NCI-H1930 (cell line): ENCODE measurements at places on chromosomes 3 and 15.

DNA sequence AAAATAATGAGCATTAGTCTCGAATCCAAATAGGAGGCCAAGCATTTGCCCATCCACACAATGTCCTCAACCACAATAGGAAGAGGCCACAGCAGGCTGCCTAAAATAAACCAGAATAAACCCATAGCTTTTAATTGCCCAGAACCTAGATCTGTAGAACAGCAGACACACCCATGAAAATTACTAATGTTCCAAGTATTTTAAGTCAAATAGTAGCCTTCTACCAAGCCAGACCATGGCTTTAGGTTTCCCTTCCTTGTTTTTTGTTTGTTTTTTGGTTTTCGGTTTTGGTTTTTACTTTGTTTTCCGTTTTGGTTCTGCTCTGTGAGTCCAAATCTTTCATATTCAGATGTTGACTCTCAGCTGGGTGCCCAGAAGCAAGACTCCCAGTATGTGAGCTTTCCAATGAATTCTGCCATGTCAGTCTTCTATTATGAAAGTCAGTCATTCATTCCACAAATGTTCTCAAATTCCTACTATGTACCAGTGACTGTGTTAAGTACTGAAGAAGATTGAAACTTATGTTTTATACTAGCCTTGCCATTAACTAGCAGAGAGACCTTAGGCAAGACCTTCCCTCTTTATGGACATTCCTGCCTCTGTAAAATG lies 57.8 kb upstream of the BOC start:
- DNase-seq: no peak

- no peak for DNase-seq
Observed at GRCh38 chr15:69926006-69926405, 171.7 kb downstream of the TLE3 start.

DNA sequence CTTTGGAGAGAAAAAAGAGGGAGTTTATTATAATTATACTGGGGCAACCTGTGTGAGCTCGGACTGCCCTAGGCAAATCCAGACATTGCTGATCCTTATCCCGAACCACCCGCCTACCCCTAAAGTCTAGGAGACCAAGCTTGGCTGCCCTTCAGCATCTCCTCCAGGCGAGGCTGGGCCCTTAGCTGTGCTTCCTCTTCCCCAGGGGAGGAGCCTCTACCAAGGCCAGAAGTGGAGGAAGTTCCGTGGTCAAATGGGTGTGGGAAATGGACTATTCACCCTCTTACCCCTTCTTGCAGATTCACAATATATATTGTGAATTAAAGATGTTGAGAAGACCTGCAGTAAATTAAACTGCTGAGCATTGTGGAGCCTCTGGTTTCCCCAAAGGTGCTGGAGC lies 158.3 kb upstream of the HES1 start:
- DNase-seq: no peak

- DNase-seq: no peak
Observed at GRCh38 chr3:178263236-178263916, 272.9 kb upstream of the KCNMB2 start.

DNA sequence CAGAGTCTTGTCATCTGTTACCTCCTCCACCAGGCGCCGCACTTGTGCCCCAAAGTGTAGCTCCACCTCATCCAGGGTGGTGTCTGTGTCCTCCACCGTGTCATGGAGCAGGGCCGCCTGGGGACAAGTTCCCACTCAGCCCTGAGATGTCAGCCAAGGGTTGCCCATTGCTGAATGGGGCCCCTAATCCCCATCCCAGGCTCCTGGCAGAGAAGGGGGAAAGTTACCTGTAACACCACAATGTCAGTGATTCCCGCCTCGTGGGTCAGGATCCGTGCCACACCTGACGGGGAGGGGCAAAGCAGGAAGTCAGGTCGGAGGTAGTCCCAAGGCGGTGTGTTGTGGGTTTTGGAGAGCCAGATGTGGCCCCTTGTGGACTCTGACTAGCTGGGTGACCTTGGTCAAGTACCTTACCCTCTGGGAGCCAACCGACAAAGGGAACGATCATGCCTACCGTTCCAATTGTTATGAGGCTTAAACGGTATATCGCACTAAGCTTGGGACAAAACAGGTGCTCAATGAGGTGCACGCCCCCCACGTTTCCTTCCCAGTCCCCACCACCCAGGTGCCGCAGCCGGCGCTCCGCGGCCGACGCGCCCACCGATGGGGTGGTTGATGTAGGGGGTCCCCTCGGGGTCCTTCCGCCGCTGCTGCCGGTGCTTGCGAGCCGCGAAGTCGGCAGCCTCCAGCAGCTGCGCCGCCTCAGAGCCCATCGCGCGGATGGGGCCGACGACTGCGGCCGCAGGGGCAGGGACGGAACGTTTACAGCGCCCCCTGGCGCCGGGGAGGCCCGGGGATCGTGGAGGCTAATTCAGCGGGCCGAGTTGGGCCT lies at the start of gene HDDC3:
TSS of gene HDDC3 (minus strand) at position 722 of the 832 bp plus-strand sequence. CDS start at position 713, 9 bp downstream.
- DNase-seq: peak; percentile 68

GRCh38 chr3:46699676-46700523 lies 1.3 kb upstream of the TMIE start:
- no peak for DNase-seq

DNA sequence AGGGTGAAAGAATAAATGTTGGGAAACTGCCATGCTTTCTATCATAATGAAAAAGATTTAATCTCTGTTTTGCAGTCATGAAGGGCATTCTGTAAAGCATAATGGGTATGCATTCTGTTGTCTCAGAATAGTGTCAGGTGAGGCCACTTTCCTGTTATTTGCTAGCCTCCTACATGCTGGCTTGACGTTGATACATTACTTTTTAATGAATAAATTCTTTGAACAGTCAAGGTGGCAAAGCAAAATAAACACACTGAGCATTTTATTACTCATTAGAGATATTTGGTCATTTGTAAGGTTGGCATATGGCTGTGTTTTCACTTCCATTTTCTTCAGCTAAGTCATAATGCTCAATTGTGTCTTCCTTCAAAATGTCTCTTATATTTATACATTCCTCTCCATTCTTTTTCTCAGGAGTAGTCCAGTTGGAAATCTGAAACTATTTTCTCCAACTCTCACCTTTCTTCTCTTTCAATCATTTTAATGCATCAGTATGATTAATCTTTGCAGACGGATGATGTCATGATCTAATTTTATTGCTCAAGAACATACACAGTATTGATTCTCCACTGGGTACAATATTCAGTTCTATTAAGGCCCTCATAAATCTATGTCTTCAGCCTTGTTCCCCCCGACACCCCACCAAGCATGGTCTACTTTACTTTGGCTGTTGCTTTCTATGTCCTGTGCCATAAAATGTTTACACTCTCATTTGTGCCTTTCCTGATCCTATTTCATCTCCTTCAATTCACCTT lies 290.7 kb downstream of the GBE1 start:
- no peak for DNase-seq

GRCh38 chr15:80561500-80561899 lies 133.6 kb upstream of the ABHD17C start:
- DNase-seq: no peak

DNA sequence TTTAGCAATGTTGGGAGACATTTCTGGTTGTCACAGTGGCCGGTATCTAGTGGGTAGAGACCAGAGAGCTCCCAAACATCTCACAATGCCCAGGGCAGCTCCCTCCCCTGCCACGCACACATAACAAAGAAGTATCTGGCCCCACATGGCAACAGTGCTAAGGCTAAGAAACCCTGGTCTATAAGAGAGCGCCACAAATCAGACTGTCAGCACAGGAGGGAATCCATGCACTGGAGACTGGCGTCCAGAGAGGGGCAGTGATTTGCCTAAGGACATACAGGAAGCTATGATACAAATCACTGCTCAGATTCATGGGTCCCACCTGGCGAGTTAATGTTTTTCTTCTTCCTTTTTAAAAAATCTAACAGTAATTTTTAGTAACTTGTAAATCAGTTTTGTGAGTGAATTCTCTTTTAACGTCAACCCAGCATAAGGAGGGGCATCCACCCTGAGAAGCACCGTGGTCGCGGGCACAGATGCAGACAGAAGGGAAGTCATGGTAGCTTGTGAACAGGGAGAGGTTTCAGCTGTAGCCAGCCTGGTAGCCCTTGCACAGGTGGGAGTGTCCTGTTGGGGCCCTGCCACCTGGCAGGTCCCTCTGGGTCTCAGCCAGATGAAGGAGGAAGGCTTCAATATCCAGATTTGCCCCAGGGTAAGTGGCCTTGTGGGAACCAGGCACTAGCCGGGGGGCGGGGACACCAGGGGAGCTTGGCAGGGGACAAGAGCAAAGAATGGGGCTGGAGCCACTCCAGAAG lies 8.7 kb downstream of the ISG20 start:
- no peak for DNase-seq

DNA sequence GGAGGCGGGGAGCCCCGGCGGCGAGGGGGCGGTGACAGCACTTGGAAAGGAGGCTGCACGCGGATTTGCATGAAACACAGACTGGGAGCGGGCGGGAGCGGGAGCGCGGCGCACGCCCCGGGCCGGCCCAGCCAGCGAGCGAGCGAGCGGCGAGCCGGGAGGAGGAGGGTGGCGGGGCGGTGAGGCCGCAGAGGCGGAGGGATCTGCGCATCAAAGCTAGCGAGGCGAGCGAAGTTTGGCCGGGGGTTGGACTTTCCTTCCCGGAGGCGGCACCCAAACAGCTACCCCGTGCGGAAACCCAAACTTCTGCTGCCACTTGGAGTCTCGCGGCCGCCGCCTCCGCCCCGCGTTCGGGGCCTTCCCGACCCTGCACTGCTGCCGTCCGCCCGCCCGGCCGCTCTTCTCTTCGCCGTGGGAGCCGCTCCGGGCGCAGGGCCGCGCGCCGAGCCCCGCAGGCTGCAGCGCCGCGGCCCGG lies at the start of gene SMAD3:
TSS of gene SMAD3 (plus strand) at position 72 of the 475 bp plus-strand sequence. CDS start 553 bp downstream, outside the sequence.
- DNase-seq: no peak

- no peak for DNase-seq
Observed at GRCh38 chr15:53984221-53984620, 6.0 kb downstream of the UNC13C start.

DNA sequence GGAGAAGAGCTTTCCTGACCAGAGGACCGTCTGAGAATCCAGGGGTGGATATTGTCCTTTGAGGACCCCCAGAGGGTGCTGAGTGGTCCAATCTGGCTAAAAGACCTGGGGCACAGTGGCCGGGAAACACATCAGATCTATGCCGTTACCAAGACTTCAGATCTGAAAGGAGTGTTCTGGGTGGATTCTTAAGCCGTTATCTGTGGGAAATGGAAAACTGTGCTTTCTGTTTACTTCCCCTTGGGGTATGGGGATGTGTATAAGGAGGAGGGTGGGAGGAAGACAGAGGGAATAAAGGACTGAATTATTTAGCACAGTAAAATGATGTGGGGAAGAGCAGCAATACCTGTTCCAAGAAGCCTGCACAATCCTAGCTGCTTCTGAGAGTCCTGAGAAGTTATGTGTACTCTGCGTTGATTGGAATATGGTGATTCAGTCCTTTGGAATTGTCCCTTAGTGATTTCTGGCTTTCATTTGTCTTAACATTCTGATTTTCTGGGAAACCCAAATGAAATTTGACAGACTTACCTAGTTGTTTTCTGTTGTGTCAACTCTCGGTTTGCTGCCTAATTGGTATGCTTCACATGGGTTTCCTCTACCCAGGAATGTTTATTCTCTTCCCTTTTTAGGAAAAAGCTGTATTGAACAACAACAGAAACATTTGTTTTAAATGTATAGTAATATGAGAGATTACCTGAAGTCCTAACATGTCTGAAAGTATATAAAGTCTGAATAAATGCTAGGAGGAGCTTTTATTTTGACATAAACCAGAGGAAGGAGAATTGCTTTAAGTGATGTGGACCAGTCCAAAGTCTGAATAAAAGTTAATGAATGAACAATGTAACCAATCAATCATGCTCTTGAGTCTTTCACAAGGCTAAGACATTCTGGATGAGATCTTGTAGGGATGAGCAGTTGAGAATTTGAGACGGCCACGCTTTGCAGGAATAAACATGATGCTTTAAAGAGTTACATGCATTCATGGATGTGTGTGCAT lies 427.1 kb upstream of the C2CD4B start:
- DNase-seq: no peak

DNA sequence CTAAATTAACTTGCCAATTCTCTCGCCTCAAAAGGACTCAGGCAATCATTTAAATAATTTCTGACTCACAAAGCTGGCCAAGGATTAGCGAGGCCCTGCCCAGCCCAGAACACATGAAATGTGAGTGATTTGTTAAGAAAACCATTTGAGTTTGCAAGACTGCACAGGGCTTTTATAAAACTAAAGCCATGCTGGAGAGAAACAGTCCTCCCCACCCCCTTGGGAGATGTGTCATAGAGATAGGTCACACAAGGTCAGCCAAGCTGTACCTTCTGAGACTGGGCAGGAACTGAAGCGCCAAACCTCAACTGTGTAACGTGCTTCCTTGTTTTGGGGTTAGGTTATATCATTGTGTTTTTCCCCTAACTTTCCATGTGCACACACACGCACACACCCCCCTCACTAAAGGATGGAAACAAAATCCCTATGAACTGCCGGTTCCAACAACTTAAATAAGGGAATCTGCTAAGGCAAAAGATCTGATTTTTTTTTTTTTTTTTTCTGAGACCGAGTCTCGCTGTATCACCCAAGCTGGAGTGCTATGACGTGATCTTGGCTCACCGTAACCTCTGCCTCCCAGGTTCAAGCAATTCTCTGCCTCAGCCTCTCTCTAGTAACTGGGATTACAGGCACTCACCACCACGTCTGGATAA lies 8.1 kb downstream of the SPATA12 start:
- DNase-seq: no peak

- DNase-seq: no peak
Observed at GRCh38 chr15:28953573-28954195, 67.9 kb downstream of the APBA2 start.

GRCh38 chr3:98556164-98557130 lies 24.7 kb downstream of the GPR15 start:
- DNase-seq: no peak

- no peak for DNase-seq
Observed at GRCh38 chr15:70748281-70748747, 15.0 kb downstream of the UACA start.

DNA sequence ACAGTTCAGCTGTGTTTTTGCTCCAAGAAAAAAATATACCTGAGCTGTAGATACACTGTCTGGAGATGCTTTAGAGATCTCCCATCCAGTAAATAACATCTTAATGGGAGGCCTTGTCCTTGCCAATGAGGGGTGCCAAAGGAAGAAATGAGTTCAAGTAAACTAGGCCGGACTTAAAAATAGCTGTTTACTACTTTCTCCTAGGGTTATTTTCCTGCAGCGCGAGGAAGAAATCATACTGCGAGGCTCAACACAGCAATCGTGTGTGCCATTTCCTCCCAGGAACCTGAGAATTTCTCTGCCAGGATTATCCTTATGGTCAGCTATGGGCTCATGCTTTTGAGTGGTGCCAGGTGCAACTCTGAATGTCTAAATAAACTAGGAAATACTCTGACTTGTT lies 71.9 kb downstream of the CMTM8 start:
- no peak for DNase-seq

- no peak for DNase-seq
Observed at GRCh38 chr3:179304605-179305004, 18.2 kb upstream of the ZNF639 start.

DNA sequence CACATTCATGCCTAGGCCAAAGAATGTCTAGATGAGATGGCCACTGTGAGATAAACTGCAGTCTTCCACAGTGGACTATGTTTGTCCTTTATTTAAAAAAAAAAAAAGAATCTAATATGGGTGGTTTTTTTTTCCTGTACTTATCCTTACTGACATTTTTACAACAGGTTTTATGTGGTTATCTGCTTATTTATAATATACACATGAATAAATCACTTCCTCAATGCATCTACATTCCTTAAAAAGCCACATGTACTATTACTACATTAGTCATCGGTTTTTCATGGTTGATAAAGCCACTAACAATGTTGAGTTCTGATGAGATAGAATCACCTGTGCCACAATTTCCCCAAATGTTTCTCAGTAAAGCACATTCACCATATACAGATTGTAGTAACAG lies 341.3 kb upstream of the THBS1 start:
- no peak for DNase-seq
